Hepatocyte (in vitro differentiated cells): ENCODE measurements at places on chromosomes 4 and X.

- H3K4me3 ChIP-seq, result no peak overlapping the region
- no peak overlapping the region for H3K27ac ChIP-seq
- H3K27me3 ChIP-seq, result no peaks in the 10 kb centered on the region
- peaks cover 10% of the 10 kb centered on the region for H3K4me1 ChIP-seq
- DNase-seq, result no peak
These were observed 16.6 kb downstream of the BST1 start for GRCh38 chr4:15719506-15719905.

DNA sequence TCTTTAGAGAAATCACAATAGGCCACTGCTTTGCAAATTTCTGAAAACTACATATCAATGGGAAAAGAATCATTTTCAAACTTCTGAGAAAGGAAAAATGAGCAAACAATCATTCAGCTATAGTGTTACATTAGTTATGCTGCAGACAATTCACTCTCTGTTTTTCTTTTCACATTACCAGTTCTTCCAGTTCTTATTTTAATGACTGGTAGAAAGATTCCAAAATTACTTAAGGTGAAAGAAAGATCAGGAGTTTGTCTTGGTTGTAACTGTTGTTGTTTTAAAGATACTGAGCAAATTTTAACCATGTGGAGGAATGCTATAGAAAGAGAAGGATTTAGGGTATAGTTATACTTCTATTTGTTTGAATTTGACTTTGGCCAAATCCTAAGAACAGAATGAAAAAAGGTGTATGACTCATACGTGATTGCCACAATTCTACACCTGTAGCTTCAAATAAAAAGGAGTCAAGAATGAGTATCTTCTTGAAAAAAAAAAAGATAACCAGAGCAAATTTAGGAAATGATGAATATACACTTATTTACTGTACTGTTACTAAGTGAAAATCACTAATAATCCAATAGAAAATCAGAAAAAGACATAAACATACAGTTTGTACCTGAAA lies 21.0 kb upstream of the RASGEF1B start:
- H3K4me3 ChIP-seq, result no peak overlapping the region
- no peak for DNase-seq
- H3K36me3 ChIP-seq, result no peaks in the 10 kb centered on the region
- no peaks in the 10 kb centered on the region for H3K27me3 ChIP-seq

GRCh38 chrX:16547644-16548043 lies 102.3 kb upstream of the S100G start:
- no peak for DNase-seq
- no peak overlapping the region for H3K27ac ChIP-seq
- H3K27me3 ChIP-seq, result no peaks in the 10 kb centered on the region
- H3K4me3 ChIP-seq, result no peak overlapping the region
- H3K36me3 ChIP-seq, result no peaks in the 10 kb centered on the region

DNA sequence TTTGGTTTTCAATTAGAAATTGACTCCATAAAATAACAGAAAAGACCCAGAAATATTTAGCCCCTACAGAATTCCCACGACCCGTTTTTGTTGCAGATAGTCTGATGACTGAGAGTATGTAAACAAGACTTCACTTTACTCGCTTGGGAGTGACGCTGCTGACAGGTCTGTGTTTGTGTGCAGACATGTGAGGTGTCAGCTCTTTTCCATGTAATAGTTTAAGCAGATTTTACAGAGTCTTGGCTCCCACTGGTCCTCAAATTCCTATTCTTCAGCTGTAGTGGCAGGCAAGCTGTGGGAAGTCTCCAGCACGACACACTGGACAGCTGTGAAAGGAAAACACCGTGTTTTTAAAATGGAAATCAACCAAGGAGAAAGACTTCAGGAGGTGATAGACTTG lies 455.7 kb downstream of the GABRG1 start:
- H3K27ac ChIP-seq, result no peak overlapping the region
- no peaks in the 10 kb centered on the region for H3K27me3 ChIP-seq
- no peaks in the 10 kb centered on the region for H3K4me1 ChIP-seq
- no peaks in the 10 kb centered on the region for H3K36me3 ChIP-seq

DNA sequence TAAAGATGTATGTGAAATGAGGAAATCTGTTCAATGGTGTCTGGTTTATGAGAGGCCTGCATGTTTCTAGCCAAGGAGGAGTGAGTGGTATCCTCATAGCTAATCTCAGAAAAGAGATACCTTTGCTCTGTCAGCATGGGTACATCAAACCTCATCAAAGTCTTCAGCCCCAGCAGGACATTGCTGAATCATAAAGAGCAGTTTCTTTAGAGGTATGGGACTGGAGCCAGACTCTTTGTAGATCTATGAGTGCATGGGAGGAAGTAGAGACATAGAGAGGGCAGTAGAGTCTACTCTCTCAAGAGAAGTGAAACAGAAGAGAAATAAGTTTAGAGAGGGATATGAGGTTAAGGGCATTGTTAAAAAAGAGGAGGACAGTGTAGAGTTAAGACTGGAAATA lies 1950.9 kb downstream of the ARAP2 start:
- no peak overlapping the region for H3K4me3 ChIP-seq
- H3K4me1 ChIP-seq, result no peaks in the 10 kb centered on the region
- no peak for DNase-seq
- no peaks in the 10 kb centered on the region for H3K36me3 ChIP-seq

GRCh38 chr4:79381161-79381560 lies 26.9 kb downstream of the GK2 start:
- no peak overlapping the region for H3K27ac ChIP-seq
- no peaks in the 10 kb centered on the region for H3K4me1 ChIP-seq
- H3K4me3 ChIP-seq, result no peak overlapping the region
- no peaks in the 10 kb centered on the region for H3K27me3 ChIP-seq

GRCh38 chrX:120562569-120562926 lies 1.8 kb upstream of the CUL4B start:
- H3K4me3 ChIP-seq, result no peak overlapping the region
- peak overlapping the region; percentile 99 for H3K27ac ChIP-seq
- H3K4me1 ChIP-seq, result peaks cover 4% of the 10 kb centered on the region
- no peak for DNase-seq
- no peaks in the 10 kb centered on the region for H3K36me3 ChIP-seq

DNA sequence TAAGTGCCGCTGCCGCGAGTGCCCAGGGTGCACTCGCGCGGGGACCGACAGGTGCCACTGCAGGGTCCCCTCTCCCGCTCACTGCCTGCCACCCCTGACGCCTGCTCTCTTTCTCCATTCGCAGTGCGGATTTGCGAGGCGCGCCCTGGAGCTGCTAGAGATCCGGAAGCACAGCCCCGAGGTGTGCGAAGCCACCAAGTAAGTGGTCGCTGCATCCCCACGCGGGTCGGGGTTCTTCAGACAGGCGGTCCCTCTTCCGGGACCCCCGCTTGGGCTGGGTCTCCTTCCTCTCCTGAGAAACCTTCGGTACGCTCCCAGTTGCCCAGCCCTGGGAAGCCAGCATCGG lies 547 bp downstream of the GUCY1A1 start:
- DNase-seq, result peak; percentile 55
- peak overlapping the region; percentile 85 for H3K4me3 ChIP-seq
- peaks cover 6% of the 10 kb centered on the region for H3K4me1 ChIP-seq
- no peaks in the 10 kb centered on the region for H3K36me3 ChIP-seq
- no peaks in the 10 kb centered on the region for H3K27me3 ChIP-seq
- peak overlapping the region; percentile 90 for H3K27ac ChIP-seq
